Stimulated activated CD4-positive, alpha-beta T cell treated with anti-CD3 and anti-CD28 coated beads, TNF-alpha, amount 100 ng/mL, for 4 hours (primary cell): ENCODE measurements at places on chromosomes 11 and 22.

DNA sequence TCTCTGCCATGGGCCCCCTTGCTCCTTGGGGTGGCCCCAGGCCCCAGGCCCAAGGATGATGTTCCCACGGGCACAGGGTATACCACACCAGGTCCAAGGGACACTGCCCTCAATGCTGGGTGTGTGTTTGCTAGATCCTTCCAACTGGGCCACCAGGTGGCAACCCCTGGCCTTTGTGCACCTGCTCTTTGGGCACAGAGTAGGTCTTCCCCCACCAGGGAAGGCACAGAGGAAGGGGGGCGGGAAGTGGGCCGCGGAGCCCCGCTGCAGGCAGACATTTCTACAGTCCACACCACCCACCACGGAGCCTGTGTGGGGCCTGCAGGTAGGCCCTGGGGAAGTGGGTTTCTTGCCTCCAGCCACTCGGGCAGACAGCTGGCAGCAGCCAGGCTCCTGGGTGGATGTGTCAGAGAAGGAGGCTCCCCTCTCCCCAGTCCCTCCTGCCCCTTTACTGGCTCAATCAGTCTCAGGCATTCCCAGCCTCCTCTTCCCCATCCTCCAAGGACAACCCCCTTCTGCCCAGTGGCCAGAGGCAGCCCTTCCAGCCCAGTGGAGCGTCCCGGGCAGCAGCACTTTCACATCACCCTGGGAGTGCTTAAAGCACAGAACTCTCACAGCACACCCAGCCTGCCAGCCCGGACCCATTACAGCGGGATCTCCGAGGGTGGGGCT lies 21.6 kb downstream of the MAFF start:
- no peak for DNase-seq

DNA sequence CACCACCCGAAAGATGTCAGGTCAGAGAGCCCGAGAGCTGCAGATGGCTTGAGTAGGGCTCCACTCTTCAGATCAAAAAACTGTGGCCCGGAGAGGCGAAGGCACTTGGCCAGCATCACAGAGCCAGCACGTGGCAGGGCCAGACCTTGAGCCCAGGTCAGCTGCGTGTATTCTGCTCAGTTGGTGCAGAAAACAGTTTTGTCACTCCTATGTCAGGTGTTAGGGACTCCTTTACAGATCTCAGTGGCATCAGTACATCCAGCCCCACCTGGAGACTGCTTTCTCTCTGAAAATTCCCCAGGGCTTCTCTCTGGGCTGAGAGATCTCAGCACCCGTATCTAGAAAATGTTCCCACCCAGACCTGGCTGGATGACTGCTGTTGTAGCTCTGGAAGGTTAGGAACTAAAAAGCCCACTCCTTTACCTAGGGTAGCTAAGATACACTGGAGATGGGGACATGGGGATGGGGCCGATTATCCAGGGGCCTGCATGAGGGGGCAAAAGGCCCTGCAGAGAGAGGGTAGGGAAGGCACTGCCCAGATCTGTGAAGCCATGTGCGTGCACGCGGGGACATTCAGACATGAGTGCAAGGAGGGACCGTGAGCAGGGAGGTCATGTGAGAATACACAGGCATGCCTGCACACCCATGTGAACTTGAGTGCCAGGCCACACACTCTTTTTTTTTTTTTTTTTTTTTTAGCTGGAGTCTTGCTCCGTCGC lies 3.4 kb downstream of the APOA1 start:
- DNase-seq, result no peak

DNA sequence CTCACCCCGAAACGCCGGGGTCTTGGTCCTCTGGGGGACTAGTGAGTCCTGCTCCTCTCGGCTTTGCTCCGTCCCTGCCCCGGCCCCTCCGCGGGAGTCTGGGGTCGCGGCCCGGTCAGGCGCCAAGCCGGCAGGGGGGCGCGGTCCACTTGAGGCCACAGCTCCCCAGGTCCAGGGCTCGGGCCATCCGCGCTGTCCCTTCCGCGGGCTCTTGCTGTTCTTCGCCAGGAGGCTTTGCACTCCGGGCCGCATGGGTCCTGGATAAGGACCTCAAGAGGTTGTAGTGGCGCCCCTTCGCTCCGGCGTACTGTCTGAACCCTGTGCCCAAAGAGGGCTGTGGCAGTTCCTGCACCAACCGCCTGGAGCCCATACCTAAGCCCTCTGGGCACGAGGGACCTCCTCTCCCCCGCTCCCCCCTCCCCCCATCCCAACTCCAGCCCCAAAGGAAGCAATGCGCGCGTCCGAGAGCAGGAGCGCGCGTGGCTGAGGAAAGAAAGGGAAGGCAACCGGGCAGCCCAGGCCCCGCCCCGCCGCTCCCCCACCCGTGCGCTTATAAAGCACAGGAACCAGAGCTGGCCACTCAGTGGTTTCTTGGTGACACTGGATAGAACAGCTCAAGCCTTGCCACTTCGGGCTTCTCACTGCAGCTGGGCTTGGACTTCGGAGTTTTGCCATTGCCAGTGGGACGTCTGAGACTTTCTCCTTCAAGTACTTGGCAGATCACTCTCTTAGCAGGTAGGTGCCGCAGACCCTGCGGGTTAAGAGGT lies at the start of gene ADM:
Gene ADM (plus strand): TSS at position 579 of the 767 bp plus-strand sequence. CDS start 628 bp downstream, outside the sequence.
- DNase-seq, result no peak

DNA sequence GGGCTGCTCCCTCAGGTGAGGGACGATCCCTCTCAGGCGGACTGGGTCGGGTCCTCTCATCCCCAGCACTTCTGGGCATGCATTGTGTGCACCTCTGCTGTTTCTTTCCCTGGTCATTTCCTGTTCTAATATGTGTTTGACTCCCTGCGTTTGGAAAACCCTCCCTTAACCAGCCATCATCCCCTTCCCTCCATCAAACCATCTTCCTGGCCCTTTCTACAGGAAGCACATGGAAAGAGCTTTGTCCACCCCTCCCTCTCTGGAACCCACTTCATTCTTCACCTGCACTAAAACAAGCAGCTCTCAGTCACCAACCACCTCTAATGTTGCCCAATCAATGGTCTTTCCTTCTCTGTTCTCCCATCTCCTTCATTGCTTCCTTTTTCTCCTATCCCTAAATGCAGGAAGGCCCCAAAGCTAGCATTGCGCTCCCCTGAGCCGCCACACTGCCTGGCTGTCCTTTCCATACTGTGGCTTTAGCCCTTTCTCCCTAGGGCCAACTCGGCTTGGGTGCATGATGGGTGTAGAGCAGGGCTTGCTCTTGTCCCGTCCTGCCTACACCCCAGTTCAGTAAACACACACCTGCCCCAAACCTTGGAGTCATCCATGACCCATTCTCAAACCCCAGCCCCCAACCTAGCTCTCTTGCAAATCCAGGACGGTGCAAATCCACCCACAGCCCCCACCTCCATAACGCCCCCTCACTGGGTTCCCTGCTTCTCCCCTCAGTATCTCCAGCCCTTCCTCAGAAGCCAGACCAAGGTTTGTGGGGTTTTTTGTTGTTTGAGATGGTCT lies 5.4 kb upstream of the GAS2L1 start:
- DNase-seq, result no peak

DNA sequence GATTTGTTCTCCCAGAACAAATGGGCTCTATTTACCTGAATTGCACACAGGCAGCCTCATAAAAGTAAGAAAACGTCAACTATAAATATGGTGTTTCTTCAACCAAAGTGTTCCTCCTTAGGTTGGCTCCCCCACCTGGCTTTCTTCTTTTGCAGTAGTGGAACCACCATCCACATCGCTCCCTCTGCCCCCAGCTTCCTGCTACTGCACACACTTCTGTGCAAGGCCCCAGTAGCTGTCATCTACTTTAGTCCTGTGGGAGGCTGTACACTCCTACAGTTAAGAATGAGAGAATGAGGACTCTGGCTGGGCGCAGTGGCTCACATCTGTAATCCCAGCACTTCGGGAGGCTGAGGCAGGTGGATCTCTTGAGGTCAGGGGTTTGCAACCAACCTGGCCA lies 89.5 kb downstream of the BMAL1 start:
- DNase-seq, result no peak

DNA sequence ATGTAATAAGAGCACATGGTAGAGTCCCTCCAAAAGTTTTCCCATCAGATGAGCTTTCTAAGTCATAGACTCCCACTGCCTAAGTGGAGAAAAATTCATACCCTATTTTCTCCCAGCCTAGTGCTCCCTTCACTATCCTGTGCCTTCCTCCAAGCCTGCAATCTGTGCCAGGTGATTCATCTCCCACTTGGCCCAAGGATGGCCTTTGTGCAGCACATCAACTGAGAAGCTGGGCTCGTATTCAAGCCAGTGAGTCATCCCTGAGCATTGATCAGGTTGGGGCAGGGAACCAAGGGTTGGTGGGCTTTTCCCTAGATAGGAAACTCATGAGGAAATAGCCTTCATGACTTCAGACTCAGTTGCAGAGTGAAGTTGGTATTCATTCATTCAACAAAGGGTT lies 64.6 kb downstream of the PANX1 start:
- DNase-seq, result no peak

- no peak for DNase-seq
Observed at GRCh38 chr11:135031205-135031989, 619.4 kb upstream of the B3GAT1 start.

DNA sequence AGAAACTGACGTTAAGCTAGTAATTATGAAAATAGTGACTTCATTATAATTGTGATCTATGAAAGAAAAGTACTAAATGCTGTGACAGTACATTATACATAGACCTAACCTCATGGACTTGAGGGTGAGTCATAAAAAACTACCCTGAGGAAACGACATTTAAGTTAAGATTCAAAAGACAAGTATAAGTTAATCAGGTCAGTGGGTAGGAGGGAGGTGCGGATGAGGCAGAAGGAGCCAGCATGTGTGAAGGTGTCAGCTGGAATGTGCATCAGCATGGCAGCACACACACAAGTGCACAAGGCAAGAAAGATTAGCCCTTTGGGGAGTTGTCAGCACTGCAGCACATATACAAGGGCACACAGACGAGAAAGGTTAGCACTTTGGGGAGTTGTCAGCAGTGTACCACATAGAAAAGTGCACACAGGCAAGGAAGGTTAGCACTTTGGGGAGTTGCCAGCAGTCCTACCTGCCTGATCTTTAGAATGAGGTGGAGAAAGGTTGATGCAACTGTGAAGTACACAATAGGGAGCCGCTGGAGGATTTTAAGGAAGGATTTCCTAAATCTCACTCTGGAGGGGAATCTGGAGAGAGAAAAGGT lies 31.6 kb upstream of the CAVIN3 start:
- DNase-seq, result no peak

DNA sequence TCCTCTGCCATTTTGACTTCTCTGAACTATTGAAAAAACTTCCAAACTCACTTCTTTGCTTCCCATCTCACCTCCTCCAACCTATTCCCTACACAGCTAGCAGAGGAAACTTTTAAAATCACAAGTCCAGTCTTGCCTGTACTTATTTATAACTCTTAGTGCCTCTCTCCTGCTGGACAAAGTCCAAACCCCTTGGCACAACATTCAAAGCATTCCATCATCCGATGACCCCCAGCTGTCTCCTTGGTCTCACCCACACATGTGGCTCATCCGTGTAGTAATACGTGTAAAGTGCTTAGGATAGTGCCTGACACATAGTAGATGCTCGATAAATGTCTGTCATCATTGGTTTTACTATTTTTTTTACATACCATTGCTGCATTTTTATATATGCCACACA lies 101.4 kb downstream of the PARVA start:
- DNase-seq, result no peak

DNA sequence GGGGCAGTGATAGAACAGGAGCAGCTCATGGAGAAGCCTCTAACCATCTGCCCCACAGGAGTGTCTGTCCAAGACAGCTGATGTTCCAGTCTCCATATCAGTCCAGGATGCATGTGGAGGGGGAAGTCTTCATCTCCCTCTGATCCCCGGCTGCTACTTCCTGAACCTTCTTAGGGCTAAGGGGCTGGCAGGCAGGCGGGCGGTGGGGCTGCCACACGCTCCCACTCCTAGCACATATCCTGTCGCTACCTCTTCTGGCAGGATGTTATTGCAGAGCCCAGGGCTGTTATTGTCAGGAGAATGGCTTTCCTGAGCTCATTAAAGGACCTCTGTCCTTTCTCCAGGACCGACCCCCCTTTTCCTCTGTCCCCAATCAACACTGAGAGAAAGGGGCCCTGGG lies 25.4 kb downstream of the LRRC55 start:
- DNase-seq, result no peak

- no peak for DNase-seq
Observed at GRCh38 chr11:32852207-32852606, 22.5 kb downstream of the PRRG4 start.

- no peak for DNase-seq
Observed at GRCh38 chr11:68680541-68681231, 3.7 kb upstream of the GAL start.

DNA sequence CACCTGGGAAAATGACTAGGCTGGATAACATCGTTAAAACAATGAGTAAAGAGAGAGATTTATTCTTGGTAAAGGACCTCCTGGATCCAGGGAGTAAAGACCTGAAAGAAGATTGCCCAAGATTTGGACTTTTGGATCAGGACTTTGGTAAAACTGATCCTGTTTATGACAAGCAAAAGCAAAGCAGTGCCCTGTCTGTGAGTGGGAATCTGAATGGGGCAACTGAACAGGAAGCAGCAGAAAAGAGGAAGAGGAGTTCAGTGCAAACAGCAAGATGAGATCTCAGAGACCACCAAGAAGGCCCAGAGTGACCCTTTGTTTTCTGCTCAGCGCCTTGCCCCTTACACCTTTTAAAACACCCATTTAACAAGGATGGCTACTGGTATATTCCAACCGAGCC lies 122.0 kb downstream of the VPREB1 start:
- DNase-seq, result no peak

GRCh38 chr11:69413015-69413801 lies 68.3 kb upstream of the LINC01488 start:
- no peak for DNase-seq

DNA sequence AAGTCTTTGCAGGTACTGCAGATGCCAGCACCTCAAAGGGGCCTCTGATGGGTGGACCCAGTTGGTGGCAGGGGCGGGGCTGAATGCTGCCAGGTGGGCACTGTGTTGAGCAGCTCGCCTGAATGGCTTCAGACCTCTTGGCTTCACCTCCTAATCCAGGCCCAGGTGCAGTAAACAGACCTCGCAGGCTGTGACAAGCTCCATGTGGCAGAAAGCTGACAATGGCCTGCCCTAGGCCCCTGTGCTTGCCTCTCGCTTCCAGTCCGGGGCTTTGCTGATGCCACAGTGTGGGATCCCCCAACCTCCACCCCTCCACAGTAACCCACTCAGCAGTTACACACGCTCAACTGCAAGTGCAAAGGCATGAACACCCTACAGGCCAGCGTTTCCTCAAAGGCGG lies 9.4 kb downstream of the IGLL1 start:
- no peak for DNase-seq

GRCh38 chr11:94895971-94896370 lies 77.4 kb downstream of the CWC15 start:
- DNase-seq, result no peak

- peak; percentile 23 for DNase-seq
Observed at GRCh38 chr11:131694526-131695424, 324.4 kb downstream of the NTM start.

GRCh38 chr11:9269492-9270013 lies 4.4 kb upstream of the DENND5A start:
- DNase-seq, result no peak
